ENCODE measurements at places on chromosomes 13 and 19.

GRCh38 chr19:24173882-24174281 is 86.9 kb downstream of the ZNF254 start:
- DNase-seq = no peak

GRCh38 chr19:48683349-48683748 is 10.5 kb upstream of the NTN5 start:
- peak; percentile 70 for DNase-seq

DNA sequence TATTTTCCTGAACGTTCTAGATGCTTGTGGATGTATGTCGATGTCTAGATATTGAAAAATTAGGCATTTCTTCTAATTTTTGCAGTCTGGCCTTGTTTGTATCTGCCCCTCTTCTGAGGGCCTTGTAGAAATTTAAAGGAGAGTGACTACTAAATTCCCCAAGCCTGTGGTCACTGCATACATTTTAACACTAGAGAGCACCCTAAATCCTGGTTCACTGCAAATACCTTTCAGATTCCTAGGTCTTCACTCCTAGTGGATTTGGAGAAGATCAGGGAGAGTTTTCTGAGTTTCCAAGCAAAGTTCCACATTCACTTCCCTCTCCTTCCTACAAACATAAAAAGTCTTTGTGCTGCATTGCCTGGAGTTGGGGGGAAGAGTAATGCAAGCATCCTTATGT is 1272.5 kb downstream of the OLFM4 start:
- DNase-seq = no peak

- DNase-seq = no peak
These were observed 274.3 kb downstream of the FGF9 start for GRCh38 chr13:21945195-21945594.

GRCh38 chr13:85420136-85420535 is 379.1 kb downstream of the SLITRK6 start:
- no peak for DNase-seq

GRCh38 chr19:49119411-49120324 is at the start of gene PPFIA3:
Gene PPFIA3 (plus strand): TSS chr19:49119544. CDS start chr19:49127874, 8,330 bp downstream.
- DNase-seq = peak; percentile 50

DNA sequence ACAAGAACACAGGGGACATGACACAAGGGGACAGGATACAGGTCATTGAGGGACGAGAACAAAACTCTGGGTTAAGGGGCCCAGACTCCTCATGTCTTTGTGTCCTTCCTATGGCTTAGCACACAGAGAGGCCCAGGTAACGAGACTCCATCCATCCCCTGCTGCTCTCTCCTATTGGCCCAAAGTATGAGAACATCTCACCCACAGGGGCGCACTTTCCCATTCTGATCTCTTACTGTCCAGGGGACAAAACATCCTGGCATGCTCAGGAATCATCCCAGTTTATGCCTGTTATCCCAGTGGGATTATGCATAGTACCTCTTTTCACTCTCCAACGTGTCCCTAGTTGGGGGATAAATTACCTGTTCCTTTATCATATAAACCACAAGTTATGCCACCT is 19.2 kb downstream of the C13orf42 start:
- DNase-seq = no peak

DNA sequence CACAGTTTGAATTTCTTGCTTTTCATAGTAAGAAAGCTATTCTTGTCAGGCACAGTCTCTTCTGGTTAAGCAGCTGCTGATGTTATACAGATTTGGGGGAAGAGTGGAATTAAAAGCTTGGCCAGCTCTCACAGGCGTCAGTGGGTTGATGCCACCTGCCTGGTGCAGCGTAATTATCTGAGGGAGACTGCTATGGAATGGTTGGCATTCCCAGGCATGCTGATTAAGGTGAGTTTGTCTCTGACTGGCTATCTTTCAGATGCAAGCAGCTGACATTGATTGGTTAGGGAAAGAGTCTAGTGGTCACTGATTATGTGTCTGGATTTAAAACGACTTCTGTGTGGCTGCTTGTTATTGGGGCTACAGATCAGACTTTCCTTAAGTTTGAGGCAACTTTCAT is 948.4 kb downstream of the UQCRFS1 start:
- DNase-seq = no peak

All from BE2C (cell line).